Brain microvascular endothelial cell (primary cell): ENCODE measurements at places on chromosomes 1 and 21.

GRCh38 chr1:6779089-6779805 is 6.0 kb upstream of the CAMTA1 start:
- DNase-seq, result no peak

- peak; percentile 14 for DNase-seq
Observed at GRCh38 chr1:163205513-163205912, 2.8 kb upstream of the RGS5 start.

DNA sequence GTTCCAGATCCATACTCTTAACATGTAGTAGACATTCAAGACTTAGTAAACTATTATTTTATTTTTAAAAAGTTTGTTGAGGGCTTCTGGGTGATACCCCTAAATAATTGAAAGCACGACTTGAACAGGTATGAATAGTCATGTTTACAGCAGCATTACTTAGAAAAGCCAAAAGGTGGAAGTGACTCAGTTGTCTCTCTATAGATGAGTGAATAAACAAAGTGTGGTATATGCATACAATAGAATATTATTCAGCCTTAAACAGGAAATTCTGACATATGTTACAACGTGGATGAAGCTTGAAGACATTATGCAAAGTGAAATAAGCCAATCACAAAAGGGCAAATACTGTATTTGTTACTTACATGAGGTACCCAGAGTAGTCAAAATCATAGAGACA is 26.5 kb downstream of the TSNAX start:
- DNase-seq, result no peak

GRCh38 chr1:225990705-225991464 is 8.3 kb downstream of the SDE2 start:
- no peak for DNase-seq

GRCh38 chr1:2523891-2524609 is 2.3 kb downstream of the PANK4 start:
- DNase-seq, result no peak

- DNase-seq, result peak; percentile 66
Observed at GRCh38 chr1:157045250-157046218, at the start of gene ARHGEF11. TSS of gene ARHGEF11 (minus strand) at chr1:157045742. CDS start at chr1:157044330, 1,412 bp downstream.

GRCh38 chr1:183597656-183598347 is 7.5 kb upstream of the NCF2 start:
- no peak for DNase-seq

GRCh38 chr1:167455786-167456446 is 62.4 kb downstream of the CD247 start:
- DNase-seq, result no peak
